Aorta (tissue), 5 donors: ENCODE measurements at places on chromosomes 3 and 15. TPM values are rescaled to one million over a fixed set of nuclear protein-coding genes. Genes with fewer than 3 reads are reported as not detected.

DNA sequence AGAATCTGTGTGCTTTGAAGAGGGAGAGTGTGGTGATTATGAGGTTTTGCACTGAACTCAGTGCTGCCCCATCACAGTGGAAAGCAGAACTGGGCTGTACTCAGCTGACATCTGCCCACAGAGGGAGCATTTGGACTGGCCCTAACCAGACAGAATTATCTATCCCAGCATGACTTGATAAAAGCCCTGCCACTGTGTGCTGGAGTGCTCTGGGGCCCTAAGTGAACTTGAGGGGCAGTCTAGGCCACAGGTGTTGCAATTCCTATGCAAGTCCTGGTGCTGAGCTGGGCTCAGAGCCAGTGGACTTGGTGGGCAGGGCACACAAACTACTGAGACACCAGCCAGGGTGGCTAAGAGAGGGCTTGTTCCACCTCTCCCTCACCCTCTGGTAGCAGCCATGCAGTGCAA lies 269.2 kb upstream of the CTNNB1 start:
- no peak overlapping the region for H3K4me3 ChIP-seq
- H3K27me3 ChIP-seq = no peaks in the 10 kb centered on the region
- no peak for DNase-seq
- no peak overlapping the region for H3K27ac ChIP-seq
- H3K36me3 ChIP-seq = no peaks in the 10 kb centered on the region

Gene ALG1L2
- total RNA-seq = not detected

GRCh38 chr15:22870865-22871264 lies 32.4 kb downstream of the NIPA2 start:
- H3K4me3 ChIP-seq = no peak overlapping the region
- H3K4me1 ChIP-seq = no peaks in the 10 kb centered on the region
- peaks cover 3% of the 10 kb centered on the region for H3K36me3 ChIP-seq

DNA sequence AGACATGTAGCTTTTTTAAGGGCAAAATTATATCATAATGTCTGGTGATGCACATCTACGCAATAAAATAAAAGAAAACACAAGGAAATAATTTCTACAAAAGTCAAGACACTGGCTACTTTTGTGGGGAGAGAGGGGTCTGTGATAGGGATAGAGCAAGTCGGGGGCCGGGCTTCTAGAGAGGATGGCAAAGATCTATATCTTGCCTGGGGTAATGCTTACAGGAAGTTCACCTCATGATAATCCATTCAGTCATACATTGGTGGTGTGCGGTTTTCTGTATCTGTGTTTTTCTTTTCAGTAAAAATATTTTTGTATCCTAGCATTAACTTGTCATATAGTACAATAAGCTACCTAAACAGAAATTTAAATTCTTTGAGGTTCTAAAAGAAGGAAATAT lies 178.8 kb downstream of the ARRDC4 start:
- H3K27ac ChIP-seq = no peak overlapping the region
- DNase-seq = no peak
- H3K36me3 ChIP-seq = no peaks in the 10 kb centered on the region
- H3K4me1 ChIP-seq = no peaks in the 10 kb centered on the region

GRCh38 chr3:196994056-196994455 lies 25.4 kb upstream of the PIGZ start:
- H3K36me3 ChIP-seq = no peaks in the 10 kb centered on the region
- H3K4me1 ChIP-seq = no peaks in the 10 kb centered on the region
- H3K4me3 ChIP-seq = no peak overlapping the region
- H3K27me3 ChIP-seq = no peaks in the 10 kb centered on the region

Gene GOLGA8Q
- 1.0 TPM for total RNA-seq

GRCh38 chr15:86162641-86163040 lies 83.0 kb downstream of the AGBL1 start:
- no peak overlapping the region for H3K4me3 ChIP-seq
- H3K27me3 ChIP-seq = no peaks in the 10 kb centered on the region

GRCh38 chr3:68483601-68484000 lies 448.7 kb downstream of the TAFA4 start:
- H3K4me3 ChIP-seq = no peak overlapping the region
- no peaks in the 10 kb centered on the region for H3K4me1 ChIP-seq
- no peaks in the 10 kb centered on the region for H3K36me3 ChIP-seq
- no peaks in the 10 kb centered on the region for H3K27me3 ChIP-seq

Gene CLDN18
- not detected for total RNA-seq

- no peaks in the 10 kb centered on the region for H3K27me3 ChIP-seq
- DNase-seq = no peak
- peaks cover 4% of the 10 kb centered on the region for H3K4me1 ChIP-seq
- H3K36me3 ChIP-seq = no peaks in the 10 kb centered on the region
- H3K27ac ChIP-seq = peak overlapping the region; percentile 91
Observed at GRCh38 chr3:169659820-169660674, 3.5 kb downstream of the MECOM start.

DNA sequence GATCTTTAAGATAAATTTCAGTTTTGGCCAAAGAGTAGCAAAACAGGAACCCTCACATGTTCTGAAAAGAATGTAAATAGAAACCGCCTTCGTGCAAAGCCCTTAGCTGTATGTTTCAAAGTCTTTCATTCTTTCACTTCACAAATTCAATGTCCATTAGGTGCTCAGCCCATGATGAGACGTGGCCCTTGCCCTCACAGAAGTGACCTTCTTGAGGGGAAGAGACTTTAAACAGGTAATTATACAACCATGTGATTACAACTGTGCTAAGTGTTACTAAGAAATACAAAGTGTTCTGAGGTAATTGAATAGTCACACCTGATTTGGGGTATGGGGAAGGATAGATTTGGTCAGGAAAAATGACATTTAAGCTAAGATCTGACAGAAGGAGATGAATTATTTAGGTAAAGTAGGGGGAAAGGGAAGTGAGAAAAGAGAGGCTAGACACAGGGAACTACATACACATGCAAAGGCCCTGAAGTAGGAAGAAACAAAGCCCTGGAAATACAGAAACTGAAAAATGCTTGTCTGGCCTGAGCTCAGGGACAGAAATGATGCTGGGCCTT lies 19.6 kb downstream of the HSPBAP1 start:
- no peaks in the 10 kb centered on the region for H3K4me1 ChIP-seq
- H3K4me3 ChIP-seq = no peak overlapping the region
- H3K27me3 ChIP-seq = no peaks in the 10 kb centered on the region
- DNase-seq = no peak
- H3K36me3 ChIP-seq = no peaks in the 10 kb centered on the region
